A549 treated with CpdA at 1 μM for 4 hours (cell line): ENCODE measurements at places on chromosomes 12 and 14. TPM values are rescaled to one million over a fixed set of nuclear protein-coding genes. Genes with fewer than 3 reads are reported as not detected.

The COQ6 gene
- total RNA-seq: 25.8 to 28.3 TPM (median 26.5 TPM) in 5 replicates

The MANSC4 gene
- total RNA-seq: 0.07 to 0.13 TPM in 2 of 5 replicates, not detected in the others

The PRKAG1 gene
- total RNA-seq: 43.3 to 50.6 TPM (median 44.3 TPM) in 5 replicates

The CLEC14A gene
- total RNA-seq: not detected in 5 replicates

The GLIPR1L1 gene
- not detected in 5 replicates for total RNA-seq

The RBP5 gene
- total RNA-seq: not detected in 5 replicates

The UNC79 gene
- total RNA-seq: 0.02 TPM in 3 of 5 replicates, not detected in the others

The TMEM52B gene
- total RNA-seq: 0.05 to 0.47 TPM (median 0.23 TPM) in 4 of 5 replicates, not detected in the other

The RNF212B gene
- total RNA-seq: not detected in 5 replicates

The CIROP gene
- not detected in 5 replicates for total RNA-seq

The SUOX gene
- 8.0 to 11.5 TPM (median 10.4 TPM) in 5 replicates for total RNA-seq

The IL22 gene
- total RNA-seq: not detected in 5 replicates

The C14orf180 gene
- total RNA-seq: not detected in 5 replicates

The NEDD1 gene
- 14.6 to 23.2 TPM (median 21.4 TPM) in 5 replicates for total RNA-seq

The SYNDIG1L gene
- not detected in 5 replicates for total RNA-seq
